Type B pancreatic cell (in vitro differentiated cells): ENCODE measurements at places on chromosomes 12 and 14.

- DNase-seq: no peak
Observed at GRCh38 chr14:33847066-33847465, 103.8 kb downstream of the EGLN3 start.

GRCh38 chr14:94031161-94031882 is 5.2 kb downstream of the OTUB2 start:
- no peak for DNase-seq

- no peak for DNase-seq
Observed at GRCh38 chr12:48997719-48998496, 1.3 kb downstream of the DDN start.

- DNase-seq: no peak
Observed at GRCh38 chr14:64861916-64862315, 17.8 kb downstream of the SPTB start.

DNA sequence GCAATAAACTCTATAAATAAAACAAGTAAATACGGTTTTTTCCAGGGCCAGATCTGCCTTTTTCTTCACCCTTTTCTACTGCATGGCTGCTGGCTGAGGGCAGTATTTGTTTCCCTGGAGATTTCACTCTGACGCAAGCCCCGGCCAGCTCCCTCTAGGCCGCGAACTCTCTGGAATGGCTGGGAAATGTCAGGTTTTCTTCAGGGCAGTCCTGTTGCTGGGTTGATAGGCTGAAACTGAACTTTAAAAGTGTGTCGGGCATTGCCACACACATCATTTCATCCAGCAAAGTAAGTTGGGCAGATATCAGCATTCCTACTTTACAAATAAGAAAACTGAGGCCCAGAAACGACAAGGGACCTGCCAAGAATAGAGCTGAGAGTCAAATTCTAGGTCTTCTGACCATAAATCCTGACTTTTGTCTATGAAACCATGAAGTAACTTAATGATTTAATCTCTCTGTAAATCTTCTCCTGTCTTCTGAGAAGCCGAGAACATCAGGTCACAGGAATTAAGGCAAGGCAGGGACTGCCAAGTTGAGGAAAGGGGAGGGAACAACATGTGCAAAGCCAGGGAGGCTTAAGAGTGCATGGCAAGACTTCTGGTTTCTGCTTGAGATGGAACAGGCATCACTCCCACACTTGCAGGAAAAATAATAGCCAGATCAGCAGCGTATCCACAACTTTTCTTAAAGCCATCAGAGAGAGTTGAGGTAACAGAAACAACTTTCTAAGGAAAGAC is 205.0 kb upstream of the CCDC196 start:
- no peak for DNase-seq

GRCh38 chr14:33871394-33871793 is 79.5 kb downstream of the EGLN3 start:
- DNase-seq: no peak

DNA sequence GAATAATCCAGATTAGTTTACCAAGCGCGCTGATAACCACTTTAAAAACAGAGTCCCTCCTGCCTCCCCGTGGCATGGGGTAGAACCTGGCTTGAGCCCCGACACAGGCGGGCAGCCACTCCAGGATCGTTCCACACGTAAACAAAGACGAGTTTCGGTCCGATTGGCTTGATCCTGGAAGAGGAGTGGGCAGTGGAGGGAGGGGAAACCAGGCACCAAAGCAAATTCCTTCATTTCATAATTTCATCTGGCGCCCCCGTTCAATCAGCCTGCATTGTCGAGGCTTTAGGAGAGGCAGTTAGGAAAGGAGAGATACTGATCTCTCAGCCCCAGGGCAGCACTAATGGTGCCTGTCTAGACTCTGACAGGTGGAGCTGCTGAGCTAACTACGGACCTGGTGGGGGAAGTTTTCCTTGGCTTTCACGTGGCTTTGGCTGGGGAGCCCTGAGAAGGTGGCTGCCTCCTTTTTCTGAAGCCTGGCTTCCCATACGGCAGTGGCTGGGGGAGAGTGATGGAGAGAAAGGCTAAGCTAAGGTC is 751 bp upstream of the GPRC5A start:
- no peak for DNase-seq

DNA sequence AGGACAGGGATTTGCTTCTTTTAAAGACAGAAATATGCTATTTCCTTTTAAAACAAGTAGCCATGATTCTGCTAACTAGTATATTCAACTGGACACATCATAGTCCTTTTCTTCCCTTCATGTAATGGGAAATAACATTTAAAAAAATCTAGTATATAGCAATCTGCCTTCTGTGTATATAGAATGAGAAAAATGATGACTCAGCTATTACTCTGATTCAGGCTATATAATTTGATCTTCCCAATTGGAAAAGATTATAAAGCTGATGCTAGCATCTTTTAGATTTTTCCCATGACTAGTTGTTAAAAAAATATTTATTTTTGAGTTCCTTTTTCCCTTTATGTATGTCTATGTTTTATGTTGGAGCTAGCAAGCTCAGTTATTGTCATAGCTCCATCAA is 86.9 kb downstream of the ACSS3 start:
- DNase-seq: no peak

DNA sequence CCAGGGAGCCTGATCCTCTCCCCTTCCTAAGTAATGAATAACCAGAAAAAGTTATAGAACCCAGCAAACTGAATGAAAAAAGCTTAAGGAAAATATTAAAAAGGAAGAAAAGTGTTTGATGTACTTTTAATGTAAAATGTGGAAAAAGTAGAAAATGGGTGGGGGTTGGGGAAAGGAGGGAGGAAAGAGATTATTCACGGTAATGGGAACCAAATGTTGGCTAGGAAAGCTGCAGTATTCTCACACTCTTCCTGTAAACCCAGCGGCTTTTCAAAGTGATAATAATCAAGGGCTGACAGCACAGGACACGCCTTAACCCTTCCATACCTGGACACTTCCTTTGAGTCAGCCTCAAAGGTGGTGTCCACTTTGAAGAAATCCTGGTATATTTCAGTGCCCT is 139.2 kb downstream of the TGFB3 start:
- DNase-seq: no peak

DNA sequence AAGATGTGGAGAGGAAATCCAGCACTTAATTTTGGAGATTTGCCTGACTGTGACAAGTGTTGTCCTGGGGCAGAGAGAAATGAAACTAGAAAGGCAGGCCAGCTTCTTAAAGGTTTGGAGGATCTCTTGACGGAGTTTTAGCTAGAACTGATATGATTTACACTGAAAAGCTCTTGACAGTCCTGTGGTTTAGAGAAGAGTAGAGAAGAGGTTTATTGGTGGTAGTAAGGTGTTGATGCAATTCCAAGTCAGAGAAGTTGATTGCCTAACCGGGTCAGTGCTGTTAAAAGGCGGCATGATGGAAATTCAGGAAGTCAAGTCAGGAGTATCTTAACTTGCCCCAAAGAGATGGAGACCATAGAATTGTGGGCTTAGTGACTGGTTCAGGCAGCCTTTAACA is 89.0 kb upstream of the TRAF3 start:
- DNase-seq: no peak

DNA sequence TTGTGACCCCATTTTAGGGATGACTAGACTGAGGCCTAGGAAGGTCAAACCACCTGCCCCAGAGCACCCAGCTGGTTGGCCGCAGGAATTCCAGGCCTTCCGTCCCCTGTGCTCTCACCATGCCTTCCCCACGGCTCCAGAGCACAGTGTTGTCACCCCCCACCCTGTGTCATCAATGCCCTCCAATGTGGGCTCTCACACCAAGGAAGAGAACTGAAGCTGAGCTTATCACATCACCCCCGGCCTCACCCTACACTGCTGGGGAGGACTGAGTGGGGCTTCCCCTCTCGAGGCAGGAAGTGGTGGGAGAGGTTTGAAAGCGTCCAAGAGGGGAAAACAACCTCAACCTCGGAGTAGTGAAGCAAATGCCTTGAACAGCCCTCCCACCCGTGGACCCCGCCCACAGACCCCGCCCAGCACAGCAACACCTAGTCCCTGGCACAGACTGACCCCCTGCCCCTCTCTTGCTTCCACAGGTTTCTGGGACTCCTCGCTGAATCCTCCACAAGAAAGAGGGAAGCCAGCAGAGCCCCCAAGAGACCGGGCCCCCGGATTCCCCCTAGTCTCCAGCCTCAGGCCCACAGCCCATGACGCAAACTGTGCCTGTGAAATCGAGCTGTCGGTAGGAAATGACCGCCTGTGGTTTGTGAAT is 97.2 kb downstream of the LGMN start:
- no peak for DNase-seq

- no peak for DNase-seq
Observed at GRCh38 chr12:124441443-124442194, 125.8 kb downstream of the NCOR2 start.

DNA sequence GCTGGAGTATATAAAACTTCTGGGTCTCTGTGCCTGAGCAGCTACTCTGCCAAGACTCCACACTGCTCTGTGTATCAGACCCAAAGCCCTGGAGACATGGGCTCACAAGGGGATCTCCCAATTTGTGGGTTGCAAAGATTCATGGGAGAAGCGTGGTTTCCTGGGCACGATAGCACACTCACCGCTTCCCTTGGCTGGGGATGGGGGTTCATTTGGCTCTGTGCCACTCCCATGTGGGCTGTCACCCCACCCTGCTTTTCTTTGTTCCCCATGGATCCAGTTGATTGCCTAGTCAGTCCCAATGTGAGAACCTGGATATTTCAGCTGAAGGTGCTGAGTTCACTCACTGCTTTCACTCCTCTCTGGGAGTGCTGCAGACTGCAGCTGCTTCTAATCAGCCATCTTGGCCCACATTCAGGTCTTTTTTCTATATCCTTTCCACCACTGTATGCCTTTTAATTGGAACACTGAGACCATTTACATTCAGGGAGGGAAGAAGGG is 40.0 kb upstream of the PCNX4 start:
- DNase-seq: no peak

DNA sequence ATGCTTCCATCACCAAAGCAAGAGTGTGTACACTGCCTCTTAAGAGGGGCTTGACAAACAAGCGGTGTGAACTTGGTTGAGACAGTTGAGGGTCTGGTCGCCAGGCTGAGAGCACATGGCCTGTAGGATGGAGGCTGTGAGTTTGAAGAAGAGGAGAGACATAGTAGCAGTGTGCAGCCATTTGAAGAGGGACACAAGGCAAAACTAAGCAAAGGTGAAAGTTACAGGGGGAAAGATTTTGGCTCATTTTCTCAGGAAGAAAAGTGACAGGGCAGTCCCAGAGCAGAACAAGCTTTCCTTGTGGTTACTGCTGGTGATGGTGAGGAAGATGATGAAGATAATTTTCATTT is 11.3 kb upstream of the C12orf76 start:
- DNase-seq: no peak

GRCh38 chr14:85125291-85125670 is 404.7 kb upstream of the FLRT2 start:
- DNase-seq: no peak

GRCh38 chr12:101604132-101604531 is 9.4 kb downstream of the MYBPC1 start:
- no peak for DNase-seq

DNA sequence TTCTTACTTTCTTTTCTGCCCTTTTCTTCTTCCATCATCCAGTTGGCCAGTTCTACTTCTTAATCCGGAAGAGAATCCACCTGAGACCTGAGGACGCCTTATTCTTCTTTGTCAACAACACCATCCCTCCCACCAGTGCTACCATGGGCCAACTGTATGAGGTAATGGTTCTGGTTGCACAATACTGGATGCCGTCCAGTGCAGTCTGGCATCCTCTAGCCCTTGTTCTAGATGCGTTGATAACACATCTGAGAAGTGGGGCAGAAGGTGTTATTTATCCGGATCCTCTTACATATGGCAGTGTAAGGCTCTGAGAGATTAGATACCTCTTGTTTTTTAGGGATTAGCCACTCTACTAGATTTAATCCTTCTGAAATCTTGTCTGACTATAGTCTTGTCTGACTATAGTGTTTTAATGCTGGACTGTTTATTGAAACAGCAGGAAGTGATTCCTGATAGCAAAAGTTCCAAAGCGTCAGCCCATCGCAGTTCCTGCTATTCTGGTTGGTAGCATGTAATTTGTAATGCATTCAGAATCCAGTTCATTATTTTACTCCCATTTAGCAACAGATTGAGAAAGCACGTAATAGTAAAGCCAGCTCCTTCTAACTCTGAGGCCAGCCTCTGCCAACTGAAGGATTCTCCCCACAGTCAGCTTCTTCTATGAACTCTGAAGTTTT is 7.9 kb downstream of the GABARAPL1 start:
- no peak for DNase-seq

GRCh38 chr12:57834086-57834876 is 12.2 kb downstream of the CTDSP2 start:
- DNase-seq: no peak

DNA sequence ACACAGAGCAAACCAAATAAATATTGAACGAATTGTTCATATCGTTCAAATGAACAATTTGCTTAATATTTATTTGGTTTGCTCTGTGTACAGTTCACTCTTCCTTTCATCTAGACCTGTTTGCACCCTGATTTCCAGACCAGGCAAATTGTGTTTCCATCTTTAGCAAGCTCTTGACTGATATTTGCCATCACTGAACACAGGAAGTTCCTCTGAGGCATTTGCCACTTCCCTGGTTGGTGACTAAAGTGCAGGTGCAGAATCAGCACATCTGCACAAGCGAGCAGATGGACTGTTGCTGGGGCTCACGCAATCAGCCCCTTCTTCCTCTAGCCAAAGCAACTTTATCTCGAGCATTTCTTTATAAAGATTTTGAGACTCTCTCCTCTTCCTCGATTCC is 112.9 kb downstream of the DAAM1 start:
- DNase-seq: no peak

DNA sequence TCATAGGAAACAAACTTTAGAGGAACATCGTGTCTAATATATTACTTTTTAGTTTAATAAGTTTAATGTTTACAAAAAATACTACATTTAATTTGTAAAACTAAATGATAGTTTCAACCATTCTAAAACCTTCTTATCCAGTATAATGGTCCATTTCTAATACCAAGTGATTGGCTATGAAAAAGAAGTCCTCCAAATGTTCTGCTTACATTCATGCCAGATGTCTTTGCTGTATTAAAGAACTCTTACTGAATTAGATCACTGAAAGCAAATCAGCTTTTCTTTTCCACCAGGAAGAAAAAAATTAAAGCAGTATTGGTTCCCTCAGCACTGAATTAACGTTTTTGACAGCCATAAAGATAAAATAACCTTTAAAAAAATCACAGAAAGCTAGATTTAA is 3.7 kb downstream of the NOVA1 start:
- DNase-seq: no peak

- no peak for DNase-seq
Observed at GRCh38 chr12:30970559-30971197, 44.1 kb downstream of the TSPAN11 start.
